ENCODE measurements at places on chromosomes 3 and 15.

DNA sequence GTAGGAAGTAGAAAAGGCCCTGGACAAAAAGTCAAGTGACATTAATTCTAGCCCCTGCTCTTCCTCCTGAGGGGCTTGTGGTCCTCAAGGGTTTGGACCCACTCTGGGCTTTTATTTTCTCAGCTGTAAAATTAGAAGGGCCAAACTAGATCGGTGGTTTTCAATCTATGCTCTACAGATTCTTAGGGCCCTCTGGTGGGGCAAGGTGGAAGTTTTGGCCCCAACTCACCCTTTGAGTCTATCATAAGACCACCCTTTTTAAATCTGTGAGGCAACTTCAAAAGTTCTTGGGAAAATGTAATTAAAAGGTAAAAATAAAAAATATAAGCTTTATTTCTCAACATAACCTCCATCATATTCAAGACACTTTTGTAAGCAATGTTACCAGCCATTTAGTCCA is 25.6 kb upstream of the CFAP161 start:
- DNase-seq: peak; percentile 32

GRCh38 chr3:38204599-38205471 is 39.5 kb downstream of the OXSR1 start:
- DNase-seq: no peak

GRCh38 chr3:12449889-12450682 is 34.2 kb upstream of the TSEN2 start:
- no peak for DNase-seq

DNA sequence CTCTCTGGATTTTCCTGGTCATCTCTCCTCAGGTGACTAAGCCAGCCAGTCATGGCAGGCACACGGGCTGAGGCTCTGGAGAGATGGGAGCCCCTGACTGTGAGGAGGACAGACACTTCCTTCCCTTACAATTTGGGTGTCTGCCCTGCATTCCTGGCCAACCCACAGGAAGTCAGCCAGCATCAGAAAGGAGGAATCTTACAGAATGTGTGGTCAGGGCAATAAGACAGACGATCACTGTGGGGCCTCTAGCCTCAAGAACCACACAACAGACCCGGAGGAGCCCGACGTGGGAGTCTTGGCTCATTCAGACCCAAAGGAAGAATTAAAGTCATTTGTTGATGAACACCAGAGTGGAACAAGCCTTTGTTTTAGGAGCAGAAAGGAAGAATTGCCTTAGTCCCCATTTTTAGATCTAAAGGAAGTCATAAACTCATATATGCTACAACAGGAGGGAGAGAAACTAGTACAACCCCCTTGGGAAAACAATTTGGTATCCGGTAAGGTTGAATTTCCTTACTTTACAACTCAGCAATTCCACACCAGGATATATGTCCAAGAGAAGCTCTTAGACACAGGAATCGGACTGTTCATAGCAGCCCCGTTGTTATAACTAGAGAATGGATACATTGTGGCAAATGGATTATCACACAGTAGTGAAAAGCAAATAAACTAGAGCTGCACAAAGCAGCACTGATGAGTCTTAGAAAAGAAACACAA is 62.2 kb downstream of the ABTB1 start:
- DNase-seq: peak; percentile 90

DNA sequence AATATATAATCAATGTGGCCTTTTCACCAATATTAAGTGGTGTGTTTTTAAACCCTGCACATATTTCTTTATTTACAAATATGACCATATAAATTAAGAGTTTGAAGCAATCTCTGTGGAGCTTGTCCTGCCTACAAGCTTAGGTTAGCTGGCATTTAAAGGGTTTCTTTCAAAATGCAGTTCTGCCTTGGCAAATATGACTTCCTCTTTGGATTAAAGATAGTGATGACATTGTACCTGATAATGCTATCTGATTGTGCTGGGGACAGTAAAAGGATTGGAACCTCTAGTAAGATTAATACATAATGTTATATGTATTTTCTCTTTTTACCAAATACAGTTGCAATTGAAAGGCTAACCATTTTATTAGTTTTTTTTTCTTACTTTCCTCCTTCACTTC is 249.1 kb downstream of the OTOL1 start:
- DNase-seq: no peak

GRCh38 chr15:78929536-78930264 is 15.1 kb downstream of the CTSH start:
- no peak for DNase-seq

DNA sequence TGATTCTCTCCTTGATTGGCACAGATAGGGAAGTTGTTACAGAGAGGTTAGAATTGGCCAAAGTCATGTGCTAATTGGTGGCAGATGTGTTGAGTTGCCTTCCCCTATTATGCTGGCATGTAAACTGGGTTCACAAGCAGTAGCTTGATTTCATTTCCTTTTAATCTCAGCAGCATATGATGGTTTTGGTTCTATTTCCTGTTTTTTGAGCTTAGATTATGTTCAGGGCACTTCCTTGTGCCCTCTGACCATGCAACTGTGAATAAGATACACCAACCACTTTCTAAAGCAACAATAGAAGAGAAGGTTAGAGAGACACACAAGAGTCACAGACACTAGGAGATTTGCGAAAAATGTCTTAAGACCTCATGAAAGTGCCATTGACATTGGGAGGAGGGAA is 16.5 kb downstream of the HPS3 start:
- DNase-seq: no peak

- no peak for DNase-seq
These were observed 7.1 kb upstream of the ACAD9 start for GRCh38 chr3:128872282-128872681.

- DNase-seq: no peak
These were observed 44.1 kb upstream of the P2RY1 start for GRCh38 chr3:152790651-152791387.

DNA sequence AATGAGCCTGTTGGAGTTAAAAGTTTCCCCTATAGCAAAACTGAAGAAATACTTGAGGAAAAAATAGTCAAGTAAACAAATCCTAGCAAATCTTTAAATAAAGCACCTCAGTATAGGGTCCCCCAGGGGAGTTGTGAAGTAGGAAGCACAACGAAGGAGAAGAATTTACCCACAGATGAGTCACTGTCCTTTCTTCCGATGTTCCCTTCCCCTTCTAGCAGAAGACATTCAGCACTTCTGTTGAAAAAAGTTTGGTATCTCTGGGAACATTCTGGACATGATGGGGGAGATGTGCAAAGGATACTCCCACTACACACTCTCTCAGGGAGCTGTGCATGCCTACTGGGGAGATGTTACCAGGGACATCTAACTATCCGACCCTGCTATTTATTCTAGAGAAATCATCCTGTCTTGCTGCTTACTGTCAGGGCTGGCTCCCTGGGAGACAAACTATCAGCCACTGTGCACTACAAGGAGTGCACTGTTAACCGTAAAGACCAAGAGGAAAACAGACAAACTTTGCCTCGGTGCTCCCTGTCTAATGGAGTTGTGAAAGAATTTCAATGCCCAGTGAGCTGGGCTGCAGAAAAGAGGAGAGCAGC is 93.8 kb downstream of the RFTN1 start:
- no peak for DNase-seq

DNA sequence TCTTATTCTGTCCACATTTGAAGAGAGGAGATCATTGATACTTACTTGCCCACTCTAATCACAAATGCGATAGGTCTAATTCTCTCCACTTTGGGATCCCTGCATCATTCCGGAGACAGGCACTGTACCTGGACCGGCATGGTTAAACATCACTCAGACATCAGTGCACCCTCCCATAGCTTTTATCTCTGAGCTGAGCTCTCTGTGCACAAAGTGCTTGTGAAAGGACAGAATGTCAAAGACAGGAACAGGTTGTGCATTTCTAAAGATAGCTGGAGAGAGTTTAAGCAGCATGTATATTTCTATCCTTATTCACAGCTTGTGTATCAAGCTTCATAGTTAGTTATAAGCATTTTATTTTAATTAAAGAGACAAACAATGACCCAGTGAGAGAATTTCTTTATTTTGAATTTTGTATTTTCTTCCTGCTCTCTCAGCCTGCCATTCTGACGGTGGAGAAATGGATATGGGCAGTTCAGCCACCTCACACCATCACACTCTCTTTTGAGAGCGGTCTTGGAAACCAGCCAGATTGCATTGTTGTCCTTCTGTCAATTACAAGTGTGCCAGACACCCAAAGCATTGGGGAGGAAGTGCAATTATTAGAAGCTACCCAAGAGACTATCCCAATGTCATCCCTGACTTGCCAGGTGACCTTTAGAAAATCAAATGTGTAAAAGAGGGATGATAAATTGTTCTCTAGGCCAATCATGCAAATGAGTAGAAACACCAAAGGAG is 65.2 kb upstream of the CHL1 start:
- no peak for DNase-seq
